H9 (cell line): ENCODE measurements at places on chromosomes 7 and 10.

- no peak for DNase-seq
These were observed 38.5 kb downstream of the MLLT10 start for GRCh38 chr10:21572578-21572977.

DNA sequence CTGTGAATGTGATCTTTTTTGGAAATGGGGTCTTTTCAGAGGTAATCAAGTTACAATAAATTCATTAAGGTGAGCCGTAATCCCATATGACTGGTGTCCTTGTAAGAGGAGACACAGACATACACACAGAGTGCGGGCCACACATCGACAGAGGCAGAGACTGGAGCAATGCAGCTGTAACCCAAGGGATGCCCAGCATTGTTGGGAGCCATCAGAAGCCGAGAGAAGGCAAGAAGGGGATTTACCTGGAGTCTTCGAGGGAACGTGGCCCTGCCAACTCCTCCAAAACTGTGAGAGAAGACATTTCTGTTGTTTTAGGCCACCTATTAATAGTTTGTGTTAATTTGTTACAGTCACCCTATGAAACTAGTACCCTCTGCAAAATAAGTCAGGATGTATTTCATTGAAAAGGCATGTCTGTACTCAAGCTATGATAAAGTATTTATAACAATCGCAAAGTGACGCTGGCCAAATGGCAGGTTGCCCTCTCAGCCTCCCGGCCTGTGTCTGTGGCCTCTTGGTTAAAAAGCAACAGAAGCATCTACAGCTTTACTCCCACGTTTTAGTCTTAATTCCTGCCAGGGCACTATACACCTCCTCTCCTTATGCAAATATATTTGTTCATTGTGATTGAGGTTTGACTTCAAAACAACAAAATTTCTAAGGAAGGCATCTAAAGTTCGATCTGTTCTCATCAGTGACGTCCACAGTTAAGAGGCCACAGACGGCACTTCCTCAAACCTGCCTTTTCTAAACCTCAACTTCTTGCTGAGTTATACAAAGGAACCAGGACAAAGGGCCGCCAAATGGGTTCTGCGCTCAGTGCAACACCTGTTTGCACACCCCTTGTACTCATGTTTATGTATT lies 46.8 kb downstream of the HIPK2 start:
- no peak for DNase-seq

- no peak for DNase-seq
These were observed 317.8 kb downstream of the SNX13 start for GRCh38 chr7:17622451-17622850.

- no peak for DNase-seq
These were observed 178.0 kb upstream of the MKI67 start for GRCh38 chr10:128304271-128304670.

- DNase-seq, result no peak
These were observed 137.6 kb upstream of the THSD7A start for GRCh38 chr7:11969643-11970042.
